A549 (cell line): ENCODE measurements at places on chromosomes 4 and X.

GRCh38 chrX:134569306-134569705 lies 89.0 kb downstream of the PLAC1 start:
- no peak for DNase-seq

- no peak for DNase-seq
These were observed 2472.9 kb downstream of the PCDH7 start for GRCh38 chr4:33193109-33193508.

- DNase-seq: no peak
These were observed 5.9 kb downstream of the TAB3 start for GRCh38 chrX:30883138-30883537.

DNA sequence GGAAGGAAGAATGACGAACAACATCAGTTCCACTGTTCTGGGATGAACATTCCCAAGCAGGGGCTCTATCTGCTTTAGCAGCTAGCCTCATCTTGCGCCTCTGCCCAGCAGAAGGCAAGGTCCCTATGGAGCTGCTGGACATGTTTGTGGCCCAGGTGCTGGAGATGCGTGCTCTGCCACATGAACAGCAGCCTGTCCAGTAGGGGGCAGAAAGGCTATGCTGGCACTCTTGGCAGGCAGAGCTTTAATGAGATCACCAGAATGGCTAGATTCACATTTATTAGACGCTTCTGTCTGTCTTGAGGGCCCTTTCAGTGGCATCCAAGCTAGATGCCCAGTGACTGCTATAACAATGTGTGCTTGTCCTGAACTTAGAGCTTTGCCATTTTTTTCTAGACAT lies 1826.0 kb downstream of the STIM2 start:
- peak; percentile 33 for DNase-seq

GRCh38 chr4:24644983-24645764 lies 60.8 kb upstream of the DHX15 start:
- no peak for DNase-seq

DNA sequence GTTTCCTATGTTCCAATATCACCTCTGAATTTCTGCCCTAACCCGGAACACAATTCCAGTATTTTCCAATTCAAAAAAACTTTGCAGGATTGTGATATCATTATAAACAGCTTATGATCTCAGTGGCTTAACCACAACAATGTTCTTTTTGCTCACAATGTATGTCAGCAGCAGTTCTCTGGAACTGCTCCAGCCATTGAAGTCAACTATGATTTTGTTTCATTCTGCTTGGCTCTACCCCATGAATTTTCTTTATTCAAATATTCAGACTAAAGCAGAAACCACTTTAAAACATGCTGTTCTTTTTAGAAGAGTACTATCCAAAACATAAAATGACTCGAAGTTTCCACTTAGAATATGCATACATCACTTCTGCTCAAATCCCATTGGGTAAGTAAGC lies 1611.1 kb downstream of the ARAP2 start:
- no peak for DNase-seq

DNA sequence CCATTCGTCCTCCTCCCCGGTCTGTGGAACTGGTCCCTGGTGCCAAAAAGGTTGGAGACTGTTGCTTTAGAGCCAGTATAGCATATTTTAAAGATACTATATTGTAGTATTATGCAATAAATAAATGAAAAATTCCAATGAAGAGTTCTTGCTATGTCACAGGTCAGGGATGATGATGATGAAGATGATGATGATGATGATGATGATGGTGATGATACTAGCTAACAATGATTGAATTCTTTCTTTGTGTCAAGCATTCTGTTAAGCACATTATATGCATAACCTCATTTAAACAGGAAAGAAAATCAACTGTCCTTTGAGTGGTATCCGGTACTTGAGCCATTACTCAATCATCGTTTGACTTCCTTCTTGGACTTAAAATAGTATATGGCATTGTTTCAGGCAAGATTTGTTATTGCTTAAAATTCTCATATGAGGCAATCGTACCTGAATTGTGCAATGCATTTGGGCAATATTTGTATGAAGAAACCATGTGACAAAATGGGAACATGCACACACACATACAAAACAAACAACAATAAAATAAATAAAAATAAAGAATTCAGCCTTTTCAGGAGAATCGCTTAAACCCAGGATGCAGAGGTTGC lies 22.8 kb upstream of the TLR2 start:
- DNase-seq: no peak

GRCh38 chrX:120308558-120308957 lies 2.7 kb downstream of the TMEM255A start:
- no peak for DNase-seq

- DNase-seq: no peak
These were observed 121.6 kb upstream of the TRIM2 start for GRCh38 chr4:153082322-153083301.

DNA sequence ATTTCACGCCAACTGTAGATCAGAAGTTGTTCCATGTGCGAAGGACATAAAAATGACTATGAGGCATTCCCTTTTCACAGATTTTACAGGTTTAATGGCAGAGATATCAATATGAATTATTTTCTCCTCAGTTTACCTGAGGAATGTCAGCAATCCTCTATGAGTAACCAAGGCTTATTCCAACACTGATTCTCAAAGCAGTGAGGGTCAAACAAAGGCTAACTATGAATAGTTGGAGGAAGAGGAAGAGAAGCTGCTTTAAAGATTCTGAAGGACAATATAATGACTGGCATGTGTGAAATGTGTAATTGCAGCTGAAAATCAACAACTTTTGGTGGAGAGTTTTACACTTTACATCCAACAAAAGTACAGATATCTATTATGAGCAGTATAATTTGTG lies 29.1 kb downstream of the NAF1 start:
- DNase-seq: no peak

DNA sequence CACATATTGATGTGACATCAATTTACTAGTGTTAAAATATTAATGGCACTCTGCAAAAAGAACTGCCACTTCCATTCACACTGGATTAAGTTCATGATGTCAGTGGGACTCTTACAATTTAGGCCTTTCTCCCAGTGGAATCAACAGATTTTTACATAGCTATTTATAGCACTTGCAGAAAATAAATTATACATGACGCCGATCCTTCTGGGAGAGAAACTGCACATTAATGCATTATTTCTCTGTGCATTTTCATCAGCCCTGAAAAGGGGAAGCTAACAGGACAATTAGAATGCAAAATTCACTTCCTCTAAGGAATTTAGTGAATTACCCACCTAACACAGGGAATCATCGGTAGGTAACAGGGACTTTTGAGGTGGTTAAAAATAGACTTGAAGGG lies 15.7 kb downstream of the LGI2 start:
- DNase-seq: no peak

DNA sequence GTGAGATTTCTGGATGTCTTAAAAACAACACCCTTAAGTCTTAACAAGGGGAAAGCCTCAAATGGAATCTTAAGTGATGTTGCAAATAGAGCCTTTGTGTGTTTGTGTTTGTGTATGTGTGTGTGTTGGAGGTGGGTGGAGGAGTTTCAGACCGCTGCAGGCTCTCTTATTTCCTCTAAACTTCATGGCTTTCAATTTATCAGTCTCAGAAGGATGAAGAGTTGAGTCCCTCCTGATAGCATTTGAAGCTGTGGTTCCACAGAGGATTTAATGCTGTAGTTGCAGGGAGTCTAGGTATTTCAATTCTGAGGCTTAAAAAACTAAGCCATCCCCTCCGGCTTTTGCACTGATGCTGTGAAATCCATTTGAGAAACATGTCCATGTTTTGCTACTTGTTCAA lies 4.3 kb upstream of the AGA start:
- no peak for DNase-seq

GRCh38 chr4:154164931-154165839 lies 326.4 kb downstream of the DCHS2 start:
- no peak for DNase-seq

DNA sequence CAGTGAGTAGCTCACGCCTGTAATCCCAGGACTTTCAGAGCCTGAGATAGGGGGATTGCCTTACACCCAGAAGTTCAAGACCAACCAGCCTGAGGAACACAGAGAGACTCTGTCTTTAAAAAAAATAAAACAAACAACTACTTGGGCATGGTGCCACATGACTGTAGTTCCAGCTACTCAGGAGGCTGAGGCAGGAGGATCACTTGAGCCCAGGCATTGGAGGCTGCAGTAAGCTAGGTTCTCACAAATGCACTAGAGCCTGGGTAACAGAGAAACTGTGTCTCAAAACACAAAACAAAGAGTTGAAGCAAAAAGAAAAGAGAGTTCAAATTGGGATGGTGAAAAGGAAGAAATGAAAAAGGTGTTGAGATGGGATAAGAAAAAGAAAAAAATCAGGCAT lies 10.8 kb downstream of the CAMK2D start:
- no peak for DNase-seq

- no peak for DNase-seq
These were observed 37.6 kb downstream of the THOC2 start for GRCh38 chrX:123695242-123695641.

- DNase-seq: peak; percentile 36
These were observed 837.4 kb downstream of the TRIML1 start for GRCh38 chr4:188976644-188977115.

DNA sequence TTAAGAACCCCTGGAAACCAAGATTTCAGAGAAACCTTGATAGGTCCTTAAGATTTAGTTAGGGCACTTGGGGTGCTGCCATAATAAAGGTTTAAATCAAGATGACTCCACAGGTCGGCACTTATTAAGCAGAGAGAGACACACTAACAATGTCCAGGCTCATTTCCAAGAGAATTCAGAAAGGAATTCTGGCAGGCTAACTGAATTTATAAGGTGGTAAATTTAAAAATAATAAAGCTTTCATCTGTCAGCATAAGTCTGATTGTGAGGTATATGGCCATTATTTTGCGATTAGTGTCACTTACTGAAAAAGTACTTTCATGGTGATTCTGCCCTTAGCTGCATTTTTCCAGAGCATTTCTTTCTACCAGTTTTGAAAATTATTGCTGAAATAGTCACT lies 472.7 kb downstream of the ARAP2 start:
- no peak for DNase-seq

- DNase-seq: no peak
These were observed 379.5 kb upstream of the FGF13 start for GRCh38 chrX:139091066-139091465.

GRCh38 chrX:152824841-152825374 lies 5.6 kb downstream of the CETN2 start:
- DNase-seq: no peak

DNA sequence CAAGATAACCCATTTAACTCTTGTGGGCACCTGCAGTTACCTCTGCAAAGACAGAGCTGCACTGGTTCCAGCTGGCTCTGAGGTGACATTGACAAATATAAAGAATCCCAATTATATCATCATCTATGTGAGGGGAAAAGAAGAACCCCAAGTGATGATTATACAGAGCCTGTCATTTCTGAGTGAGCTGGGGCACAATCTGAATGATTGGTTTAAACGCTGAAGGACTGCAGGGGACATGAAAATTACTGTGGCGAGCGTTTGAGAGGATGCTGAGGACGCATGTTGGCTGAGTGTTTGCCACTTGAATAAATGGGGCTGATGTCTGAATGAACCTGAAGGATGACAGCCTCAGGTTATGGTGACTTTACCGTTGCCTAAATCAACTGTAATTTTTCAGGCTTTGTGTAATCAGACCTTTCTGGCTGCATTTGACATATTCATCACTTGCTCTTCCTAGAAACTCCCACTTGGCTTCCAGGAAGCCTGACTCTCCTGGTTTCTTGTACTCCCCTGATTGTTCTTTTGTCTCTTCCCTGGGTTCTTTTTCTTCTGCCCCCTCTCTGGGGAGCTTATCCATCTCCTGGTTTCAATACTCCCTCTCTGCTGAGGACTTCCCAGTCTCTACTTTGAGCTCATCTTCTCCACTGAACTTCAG lies 4.1 kb upstream of the HSD17B10 start:
- DNase-seq: no peak

GRCh38 chr4:158128540-158128939 lies 44.3 kb downstream of the GASK1B start:
- no peak for DNase-seq

DNA sequence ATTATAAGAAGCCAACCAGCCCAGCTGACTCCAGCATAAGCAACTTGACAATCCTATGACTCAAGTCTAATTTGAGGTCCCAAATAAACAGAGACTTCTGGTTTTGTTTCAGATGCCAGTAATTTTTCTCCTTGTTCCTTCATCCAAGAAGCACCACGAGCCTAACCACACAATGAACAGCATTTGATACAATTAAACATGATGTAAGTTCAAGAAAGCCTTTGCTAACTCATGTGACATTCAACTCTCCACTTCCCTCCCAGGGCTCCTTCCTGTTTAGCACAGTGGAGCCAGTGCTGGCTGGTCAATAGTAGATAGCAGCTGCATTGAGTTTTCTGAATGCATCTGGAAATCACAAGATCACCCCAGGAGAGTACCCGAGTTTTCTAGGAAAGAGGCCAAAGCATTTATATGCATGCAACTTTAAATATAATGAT lies 206.3 kb downstream of the ARHGAP24 start:
- no peak for DNase-seq

DNA sequence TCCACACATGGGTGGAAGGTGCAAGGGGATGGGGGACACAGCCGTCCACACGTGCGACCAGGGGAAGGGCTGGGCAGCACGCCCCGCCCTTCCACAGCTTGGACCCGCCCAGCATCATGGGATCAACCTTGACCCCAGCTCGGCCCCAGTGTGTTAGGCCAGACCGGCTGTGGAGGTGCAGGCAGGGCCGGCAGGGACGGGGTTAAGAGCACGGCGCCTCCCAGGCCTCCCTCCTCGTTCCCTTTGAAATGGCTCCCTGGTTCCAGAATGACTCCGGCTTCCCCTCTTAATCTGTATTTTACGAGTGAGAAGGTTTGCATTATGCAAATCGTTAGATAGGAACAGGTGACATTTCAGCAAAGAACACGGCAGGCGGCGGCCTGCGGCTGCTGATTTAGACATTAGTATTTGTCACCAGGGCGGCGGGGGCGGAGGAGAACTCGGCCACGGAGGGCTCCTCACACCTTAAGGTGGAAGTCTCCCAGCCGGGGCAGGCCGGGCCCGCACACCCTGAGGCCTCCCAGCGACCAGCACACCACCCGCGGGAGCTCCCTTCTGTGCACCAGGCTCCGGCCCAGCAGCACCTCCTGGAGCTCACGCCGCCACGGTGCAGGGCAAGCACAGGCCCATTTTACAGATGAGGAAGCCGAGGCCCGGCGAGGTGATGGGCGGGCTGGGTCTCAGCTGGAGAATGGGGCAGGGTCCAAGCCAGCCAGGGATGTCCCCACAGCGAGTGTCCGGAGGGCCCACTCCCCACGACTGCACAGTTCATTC lies 116.1 kb downstream of the FAM53A start:
- DNase-seq: no peak

- DNase-seq: no peak
These were observed 7.0 kb downstream of the SPP1 start for GRCh38 chr4:87982446-87983010.

- no peak for DNase-seq
These were observed 94.2 kb downstream of the GPAT3 start for GRCh38 chr4:83629945-83630721.
